T-cell (primary cell): ENCODE measurements at places on chromosomes 3 and 15.

DNA sequence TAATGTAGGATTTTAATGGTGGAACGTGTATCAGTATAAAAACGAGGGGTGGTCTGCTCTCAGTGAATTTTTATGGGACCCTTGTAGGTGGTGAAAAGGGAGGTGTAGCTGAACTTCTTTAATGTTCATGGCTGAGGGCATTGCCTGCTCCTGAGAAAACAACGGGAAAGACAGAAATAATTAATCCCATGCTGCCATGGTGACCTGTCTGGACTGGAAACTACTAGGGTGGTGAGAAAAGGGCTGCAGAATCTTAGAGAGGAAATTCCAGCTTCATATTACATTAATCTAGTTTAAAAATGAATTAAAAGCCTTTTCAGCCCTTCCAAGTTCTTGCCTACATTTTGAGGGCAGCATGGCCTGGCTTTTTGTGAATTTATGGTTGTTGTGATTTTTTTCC lies 47.6 kb downstream of the ZBTB38 start:
- peak overlapping the region; percentile 14 for H3K27ac ChIP-seq
- no peaks in the 10 kb centered on the region for H3K27me3 ChIP-seq
- peaks cover 36% of the 10 kb centered on the region for H3K36me3 ChIP-seq
- DNase-seq, result no peak

DNA sequence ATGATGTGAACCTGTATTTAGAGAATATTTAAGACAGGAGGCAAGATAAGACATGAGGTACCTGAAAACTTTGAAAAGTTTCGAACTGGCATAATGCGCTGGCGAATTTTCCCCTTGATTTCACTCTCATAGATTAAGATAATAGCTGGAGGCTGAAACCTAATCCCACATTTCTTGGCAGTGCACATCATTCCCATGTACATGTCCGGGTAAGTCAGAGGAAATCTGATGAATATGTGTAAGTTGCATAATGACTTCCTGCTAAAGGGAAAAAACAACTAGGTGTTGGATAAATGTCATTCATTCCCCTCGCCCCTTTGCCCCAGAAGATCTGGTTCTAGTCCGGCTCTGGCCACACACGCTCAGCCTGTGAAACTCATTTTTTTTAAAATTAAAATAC lies 3.6 kb downstream of the CEP19 start:
- DNase-seq, result no peak
- H3K36me3 ChIP-seq, result no peaks in the 10 kb centered on the region
- no peak overlapping the region for H3K27ac ChIP-seq
- no peak overlapping the region for H3K4me3 ChIP-seq
- peaks cover 23% of the 10 kb centered on the region for H3K4me1 ChIP-seq

GRCh38 chr3:72846166-72846565 lies 2.1 kb downstream of the SHQ1 start:
- H3K4me1 ChIP-seq, result peaks cover 19% of the 10 kb centered on the region
- H3K27me3 ChIP-seq, result no peaks in the 10 kb centered on the region

GRCh38 chr15:77387365-77388105 lies 32.4 kb downstream of the PEAK1 start:
- peaks cover 3% of the 10 kb centered on the region for H3K4me1 ChIP-seq
- no peaks in the 10 kb centered on the region for H3K36me3 ChIP-seq
- no peak overlapping the region for H3K4me3 ChIP-seq
- DNase-seq, result no peak
- no peak overlapping the region for H3K27ac ChIP-seq

- no peak overlapping the region for H3K27ac ChIP-seq
- no peak for DNase-seq
- H3K4me3 ChIP-seq, result no peak overlapping the region
- H3K36me3 ChIP-seq, result no peaks in the 10 kb centered on the region
These were observed 77.3 kb upstream of the MAGI1 start for GRCh38 chr3:66115858-66116654.

GRCh38 chr3:192819001-192819569 lies 91.7 kb upstream of the FGF12 start:
- no peaks in the 10 kb centered on the region for H3K27me3 ChIP-seq
- H3K4me1 ChIP-seq, result no peaks in the 10 kb centered on the region
- H3K36me3 ChIP-seq, result no peaks in the 10 kb centered on the region
- H3K27ac ChIP-seq, result no peak overlapping the region
- no peak for DNase-seq
